Activated T-helper 2 cell treated with anti-CD3 and anti-CD28 coated beads, Interferon-gamma antibody, Interleukin-2, Interleukin-4, amounts not matched to agents 10 μg/mL and 5 μg/mL and 100 μg/mL, durations not matched to agents 14 hours and 24 hours and 36 hours (primary cell): ENCODE measurements at places on chromosomes 16 and 17.

DNA sequence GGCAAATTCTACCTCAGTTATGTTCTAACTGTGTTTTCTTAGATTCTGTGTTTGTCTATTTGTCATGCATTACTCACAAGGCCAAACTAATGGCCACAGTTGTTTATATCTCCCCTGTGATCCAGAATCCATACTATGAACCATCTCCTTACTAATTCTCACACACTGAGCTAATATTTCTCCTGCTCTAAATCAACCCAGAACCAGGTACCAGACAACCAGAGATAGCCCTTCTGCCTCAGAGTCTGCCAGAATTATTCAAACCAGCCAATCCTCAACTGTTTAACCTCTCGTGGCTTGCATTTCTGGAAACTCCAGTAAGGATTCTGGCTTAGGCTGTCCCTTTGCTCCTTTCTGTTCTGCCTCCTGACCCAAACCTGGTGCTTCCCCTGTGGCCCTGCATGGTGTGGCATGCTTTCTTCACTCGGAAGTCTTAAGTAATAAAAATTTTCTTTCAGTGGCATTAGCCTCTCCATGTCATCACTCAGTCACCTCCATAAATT, 59.4 kb downstream of the EFCAB5 start:
- no peaks in the 10 kb centered on the region for H3K36me3 ChIP-seq
- no peak overlapping the region for H3K4me3 ChIP-seq
- DNase-seq = no peak
- peaks cover 5% of the 10 kb centered on the region for H3K4me1 ChIP-seq
- H3K27ac ChIP-seq = no peak overlapping the region

- no peak within 1 kb of the TSS for H3K27ac ChIP-seq
- DNase-seq = no peak
- peaks cover 20% of the 10 kb centered on the region for H3K4me1 ChIP-seq
Observed at GRCh38 chr16:66925322-66925840, at the start of gene RRAD. RRAD (minus strand) TSS chr16:66925535; CDS start chr16:66925179, 356 bp downstream.

DNA sequence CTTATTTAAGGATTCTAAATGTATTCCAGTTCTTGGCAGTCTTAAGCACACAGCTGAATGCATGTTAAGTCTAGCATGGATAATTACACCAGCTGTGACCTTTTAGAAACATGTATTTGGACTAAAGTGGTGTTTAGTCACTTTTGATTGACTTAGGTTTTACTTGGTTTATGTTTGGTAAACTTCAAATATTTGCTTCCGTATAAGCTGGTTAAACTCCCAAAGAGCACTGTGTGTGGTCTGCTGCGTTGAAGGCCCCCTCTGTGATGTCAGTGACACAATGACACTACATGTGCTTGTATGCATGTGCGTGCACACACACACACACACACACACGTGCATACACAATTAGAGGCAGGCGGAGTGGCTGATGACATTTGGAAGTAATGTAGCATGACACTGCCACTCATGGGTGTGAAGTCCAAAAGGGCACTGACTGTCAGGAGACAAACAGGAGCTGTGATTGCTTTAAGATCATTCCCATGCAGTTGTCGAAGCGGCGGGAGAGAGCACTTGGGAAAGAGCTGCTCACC, 156.1 kb upstream of the CDH13 start:
- H3K36me3 ChIP-seq = no peaks in the 10 kb centered on the region
- no peaks in the 10 kb centered on the region for H3K4me1 ChIP-seq
- H3K27ac ChIP-seq = no peak overlapping the region
- H3K27me3 ChIP-seq = peaks cover 2% of the 10 kb centered on the region
- no peak overlapping the region for H3K4me3 ChIP-seq
- DNase-seq = no peak

DNA sequence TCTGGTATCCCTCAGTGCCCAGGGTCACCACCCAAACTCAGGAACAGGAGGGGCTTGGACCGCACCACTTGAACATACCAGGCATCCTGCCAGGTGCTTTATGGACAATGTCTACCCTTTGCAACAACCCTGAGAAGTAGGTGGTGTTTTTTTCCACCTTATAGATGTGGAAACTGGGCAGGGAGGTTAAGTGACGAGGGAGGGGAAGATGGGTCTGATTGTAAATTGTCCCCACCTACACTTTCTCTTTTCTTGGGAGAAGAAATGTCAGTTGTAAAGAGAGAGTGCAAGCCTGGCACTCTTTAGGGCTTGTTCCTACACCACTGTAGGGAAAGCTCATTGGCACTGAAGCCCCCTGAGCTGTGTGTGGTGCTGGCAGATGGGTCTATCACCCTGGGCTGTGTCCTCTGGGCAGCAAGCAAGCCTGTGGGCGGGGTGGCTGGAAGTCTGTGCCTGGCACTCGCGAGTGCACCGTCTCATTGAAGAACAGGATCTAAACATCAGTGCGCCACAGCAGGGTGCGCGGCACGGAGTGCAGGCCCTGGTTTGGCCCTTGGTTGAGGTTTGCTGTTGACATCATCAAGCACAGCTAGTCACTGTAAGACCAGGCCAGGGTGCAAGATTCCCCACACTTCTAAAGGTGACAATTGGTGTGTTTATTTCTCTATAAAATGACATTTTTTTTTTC, 15.1 kb downstream of the NOD2 start:
- H3K4me3 ChIP-seq = peak overlapping the region; percentile 40
- peaks cover 73% of the 10 kb centered on the region for H3K36me3 ChIP-seq
- no peaks in the 10 kb centered on the region for H3K27me3 ChIP-seq
- H3K27ac ChIP-seq = peak overlapping the region; percentile 64

- no peak for DNase-seq
- H3K4me3 ChIP-seq = no peak overlapping the region
- no peaks in the 10 kb centered on the region for H3K27me3 ChIP-seq
- no peak overlapping the region for H3K27ac ChIP-seq
- no peaks in the 10 kb centered on the region for H3K36me3 ChIP-seq
Observed at GRCh38 chr17:60695960-60696359, 18.3 kb downstream of the BCAS3 start.

- no peaks in the 10 kb centered on the region for H3K36me3 ChIP-seq
Observed at GRCh38 chr17:45924332-45924820, 30.0 kb downstream of the MAPT start.

DNA sequence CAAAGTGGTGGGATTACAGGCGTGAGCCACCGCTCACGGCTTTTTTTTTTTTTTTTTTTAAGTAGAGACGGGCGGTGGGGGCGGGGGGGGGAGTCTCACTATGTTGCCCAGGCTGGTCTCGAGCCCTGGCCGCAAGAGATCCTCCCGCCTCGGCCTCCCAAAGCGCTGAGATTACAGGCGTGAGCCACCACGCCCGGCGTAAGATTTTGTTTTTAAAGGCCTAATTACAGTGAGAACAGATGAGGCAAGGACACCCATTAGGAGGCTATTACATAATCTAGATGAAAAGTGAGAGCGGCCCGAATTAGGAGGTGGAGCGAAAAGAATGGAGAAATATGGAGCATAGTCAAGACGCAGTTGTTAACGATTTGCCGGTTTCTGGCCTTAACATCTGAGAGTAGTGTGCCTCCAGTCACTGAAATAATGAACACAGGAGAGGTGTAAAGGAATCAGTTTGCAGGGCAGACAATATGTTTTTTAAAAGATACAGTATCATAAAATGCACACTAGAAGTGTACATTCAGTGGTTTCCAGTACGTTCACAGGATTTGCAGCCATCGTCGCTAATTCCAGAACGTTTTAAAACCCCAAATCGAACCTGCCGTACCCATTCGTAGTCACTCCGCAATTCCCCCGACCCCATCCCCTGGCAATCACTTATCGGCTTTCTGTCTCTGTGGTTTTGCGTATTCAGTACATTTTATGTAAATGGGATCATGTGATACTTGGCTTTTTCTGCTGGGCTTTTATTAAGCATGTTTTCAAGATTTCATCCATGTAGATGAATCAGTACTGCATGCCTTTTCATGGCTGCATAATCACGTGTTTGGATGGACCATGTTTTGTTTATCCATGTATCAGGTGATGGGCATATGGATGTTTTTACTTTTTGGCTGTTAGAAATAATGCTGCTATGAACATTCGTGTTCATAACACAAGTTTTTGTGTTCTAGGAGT, 1.4 kb upstream of the SLX4 start:
- peaks cover 44% of the 10 kb centered on the region for H3K4me1 ChIP-seq
- H3K27me3 ChIP-seq = no peaks in the 10 kb centered on the region
- peaks cover 50% of the 10 kb centered on the region for H3K36me3 ChIP-seq
- DNase-seq = no peak

GRCh38 chr17:81659038-81659437, 2.7 kb upstream of the PDE6G start:
- H3K27me3 ChIP-seq = no peaks in the 10 kb centered on the region
- H3K36me3 ChIP-seq = peaks cover 4% of the 10 kb centered on the region
- no peak overlapping the region for H3K4me3 ChIP-seq
- peaks cover 13% of the 10 kb centered on the region for H3K4me1 ChIP-seq

- DNase-seq = no peak
- no peaks in the 10 kb centered on the region for H3K4me1 ChIP-seq
- no peak overlapping the region for H3K4me3 ChIP-seq
- no peak overlapping the region for H3K27ac ChIP-seq
- peaks cover 8% of the 10 kb centered on the region for H3K27me3 ChIP-seq
- no peaks in the 10 kb centered on the region for H3K36me3 ChIP-seq
Observed at GRCh38 chr16:15816228-15816627, 40.6 kb downstream of the MYH11 start.

- H3K27ac ChIP-seq = no peak overlapping the region
- H3K4me3 ChIP-seq = no peak overlapping the region
- no peaks in the 10 kb centered on the region for H3K4me1 ChIP-seq
- H3K36me3 ChIP-seq = peaks cover 7% of the 10 kb centered on the region
- H3K27me3 ChIP-seq = no peaks in the 10 kb centered on the region
Observed at GRCh38 chr16:86533767-86534351, 21.2 kb downstream of the MTHFSD start.

- H3K4me3 ChIP-seq = no peak overlapping the region
- no peak overlapping the region for H3K27ac ChIP-seq
- peaks cover 44% of the 10 kb centered on the region for H3K27me3 ChIP-seq
- peaks cover 2% of the 10 kb centered on the region for H3K4me1 ChIP-seq
- no peak for DNase-seq
Observed at GRCh38 chr16:87604634-87605111, 2.4 kb downstream of the JPH3 start.

DNA sequence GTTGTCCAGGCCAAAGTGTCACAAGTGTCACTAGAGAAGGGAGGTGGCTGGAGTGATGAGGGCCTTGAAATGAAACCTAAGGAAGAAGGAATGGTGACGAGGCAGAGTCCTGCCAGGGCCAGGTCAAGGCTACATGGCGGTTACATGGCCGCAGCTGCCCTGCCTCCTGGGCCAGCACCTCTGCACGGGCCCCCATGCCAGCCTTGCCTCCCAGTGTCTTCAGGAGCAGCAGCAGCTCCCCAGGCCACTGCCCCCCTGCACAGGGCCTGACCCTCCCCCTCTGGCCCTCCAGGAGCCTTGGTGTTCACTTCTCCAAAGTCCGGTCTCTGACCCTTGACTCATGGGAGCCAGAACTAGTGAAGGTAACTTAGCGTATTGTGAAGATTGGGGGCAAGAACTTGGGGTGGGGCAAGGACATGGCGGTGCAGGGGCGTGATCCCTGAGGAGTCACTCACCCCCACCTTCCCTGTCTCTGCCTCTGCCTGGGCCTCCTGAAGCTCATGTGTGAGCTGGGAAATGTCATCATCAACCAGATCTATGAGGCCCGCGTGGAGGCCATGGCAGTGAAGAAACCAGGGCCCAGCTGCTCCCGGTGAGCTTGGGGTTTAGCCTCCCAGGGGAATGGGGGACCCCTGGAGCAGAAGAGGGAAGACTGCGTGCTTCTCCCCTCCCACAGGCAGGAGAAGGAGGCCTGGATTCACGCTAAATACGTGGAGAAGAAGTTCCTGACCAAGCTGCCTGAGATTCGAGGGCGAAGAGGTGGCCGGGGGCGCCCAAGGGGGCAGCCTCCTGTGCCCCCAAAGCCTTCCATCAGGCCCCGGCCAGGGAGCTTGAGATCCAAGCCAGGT, 4.1 kb upstream of the KCTD11 start:
- no peaks in the 10 kb centered on the region for H3K27me3 ChIP-seq
- no peak overlapping the region for H3K4me3 ChIP-seq
- DNase-seq = no peak
- peaks cover 80% of the 10 kb centered on the region for H3K36me3 ChIP-seq
- H3K4me1 ChIP-seq = peaks cover 19% of the 10 kb centered on the region

DNA sequence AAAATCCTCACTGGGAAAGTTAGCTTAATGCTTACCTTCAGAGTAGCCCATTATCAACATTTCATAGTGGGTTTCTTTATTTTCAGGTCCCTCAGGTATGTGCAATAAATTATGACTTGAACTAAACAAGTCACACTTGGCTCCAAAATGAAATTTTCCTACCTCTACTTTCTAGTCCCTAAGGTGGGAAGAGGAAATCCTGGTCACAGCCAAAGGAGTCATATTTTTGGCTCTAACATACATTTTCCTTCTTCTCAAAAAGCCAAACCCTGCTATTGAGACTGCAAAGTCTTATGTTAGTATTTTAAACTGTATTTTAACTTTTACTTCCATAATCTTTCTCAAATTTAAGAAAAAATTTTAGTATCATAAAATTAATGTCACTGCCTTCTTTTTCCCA, 128.9 kb downstream of the BRIP1 start:
- no peak for DNase-seq
- H3K4me3 ChIP-seq = no peak overlapping the region
- no peaks in the 10 kb centered on the region for H3K4me1 ChIP-seq
- H3K27me3 ChIP-seq = no peaks in the 10 kb centered on the region

DNA sequence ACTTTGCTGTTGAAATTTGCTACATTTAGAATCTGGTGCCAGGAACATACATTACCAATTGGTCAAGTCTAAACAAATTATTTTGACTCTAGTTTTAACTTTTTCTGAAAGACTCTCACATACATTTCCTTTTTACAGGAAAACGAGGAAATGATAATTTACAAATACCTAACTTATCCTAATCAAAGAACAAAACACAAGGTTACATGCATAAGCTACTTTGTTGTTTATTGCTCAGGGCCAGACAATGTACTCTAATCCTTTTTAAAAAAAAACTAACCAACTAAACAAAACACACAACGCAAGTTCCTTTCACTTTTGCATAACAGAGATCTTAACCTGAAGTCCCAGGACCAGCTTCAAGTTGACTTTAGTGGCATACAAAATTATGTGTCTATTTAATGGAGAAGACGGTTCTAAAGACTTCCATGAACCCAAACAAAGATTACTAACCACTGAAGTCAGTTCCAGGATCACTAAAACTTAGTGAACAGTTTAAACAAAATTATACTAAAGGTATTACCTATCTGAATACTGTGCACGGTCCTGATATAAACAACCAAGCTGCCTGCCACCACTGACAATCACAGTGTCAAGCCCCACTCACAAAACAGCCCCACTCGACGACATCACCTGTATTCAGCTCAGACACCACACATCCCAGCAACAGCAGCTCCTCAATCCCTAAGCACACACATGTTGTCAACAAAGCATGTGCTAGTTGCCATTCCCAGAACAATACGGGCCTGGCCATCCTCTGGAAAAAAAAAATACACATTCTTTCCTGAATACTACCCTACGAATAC, 1.9 kb downstream of the ZNF652 start:
- peaks cover 43% of the 10 kb centered on the region for H3K4me1 ChIP-seq
- peaks cover 9% of the 10 kb centered on the region for H3K27me3 ChIP-seq
- DNase-seq = no peak
